ENCODE measurements at places on chromosomes 13 and 19.

GRCh38 chr13:74187564-74187963 is 53.4 kb upstream of the KLF12 start:
- no peak overlapping the region for H3K27ac ChIP-seq
- no peak overlapping the region for H3K4me3 ChIP-seq
- H3K4me1 ChIP-seq = no peaks in the 10 kb centered on the region
- H3K27me3 ChIP-seq = no peaks in the 10 kb centered on the region
- H3K36me3 ChIP-seq = no peaks in the 10 kb centered on the region
- DNase-seq = no peak

DNA sequence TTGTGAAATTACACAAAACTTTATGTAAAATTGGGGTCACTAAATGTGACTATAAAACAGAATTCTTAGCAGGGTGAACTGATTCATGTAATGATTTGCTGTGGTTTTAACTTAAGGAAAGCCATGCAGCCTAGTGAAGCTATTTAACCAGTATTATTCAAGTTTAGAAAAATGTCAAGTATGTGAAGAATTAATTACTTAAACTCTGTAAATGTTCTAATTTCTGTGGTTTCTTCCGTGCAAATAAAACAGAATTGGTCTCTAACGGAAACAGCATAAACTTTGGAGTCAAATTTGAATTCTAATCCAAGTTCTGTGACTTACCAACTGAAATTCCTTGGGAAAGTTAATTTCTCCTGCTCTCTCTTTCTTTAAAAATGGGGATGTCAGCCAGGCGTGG is 13.3 kb downstream of the CDC16 start:
- no peak overlapping the region for H3K27ac ChIP-seq
- peaks cover 44% of the 10 kb centered on the region for H3K36me3 ChIP-seq
- H3K4me3 ChIP-seq = no peak overlapping the region
- no peak for DNase-seq
- H3K4me1 ChIP-seq = no peaks in the 10 kb centered on the region

DNA sequence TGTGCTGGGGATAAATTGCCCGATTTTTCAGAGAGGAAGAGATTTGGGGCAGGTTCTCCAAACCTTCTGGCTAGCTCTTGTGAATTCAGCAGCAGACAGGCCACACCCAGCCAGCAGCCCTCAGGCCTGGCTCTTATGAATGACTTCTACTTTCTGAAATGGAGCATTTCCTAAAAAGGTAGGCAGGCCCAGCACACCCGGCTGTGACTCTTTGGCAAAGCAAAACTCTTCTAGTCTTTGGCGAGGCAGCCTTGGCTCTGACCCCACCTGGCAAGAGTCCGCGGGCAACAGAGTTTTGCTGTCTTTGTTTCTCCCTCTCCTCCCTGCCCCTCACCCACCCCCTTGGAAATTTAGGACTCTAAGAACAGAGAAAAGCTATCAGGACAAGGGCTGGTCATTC is 221.2 kb downstream of the ZNF536 start:
- no peaks in the 10 kb centered on the region for H3K36me3 ChIP-seq
- H3K27ac ChIP-seq = no peak overlapping the region
- H3K4me1 ChIP-seq = peaks cover 24% of the 10 kb centered on the region
- no peak overlapping the region for H3K4me3 ChIP-seq
- no peak for DNase-seq
- no peaks in the 10 kb centered on the region for H3K27me3 ChIP-seq

- DNase-seq = no peak
- peak within 1 kb of the TSS; percentile 54 for H3K4me3 ChIP-seq
- H3K27ac ChIP-seq = peak within 1 kb of the TSS; percentile 86
- H3K27me3 ChIP-seq = no peaks in the 10 kb centered on the region
- H3K36me3 ChIP-seq = peaks cover 8% of the 10 kb centered on the region
- H3K4me1 ChIP-seq = peaks cover 14% of the 10 kb centered on the region
These were observed at the start of gene NUMBL for GRCh38 chr19:40690050-40690692. Gene NUMBL, minus strand, starts transcription at chr19:40690651. Its CDS starts 168 bp downstream, at chr19:40690483.

- peaks cover 7% of the 10 kb centered on the region for H3K36me3 ChIP-seq
- no peak overlapping the region for H3K4me3 ChIP-seq
- H3K27me3 ChIP-seq = no peaks in the 10 kb centered on the region
- DNase-seq = no peak
- no peaks in the 10 kb centered on the region for H3K4me1 ChIP-seq
- no peak overlapping the region for H3K27ac ChIP-seq
These were observed 31.5 kb downstream of the DPY19L3 start for GRCh38 chr19:32437096-32437495.

DNA sequence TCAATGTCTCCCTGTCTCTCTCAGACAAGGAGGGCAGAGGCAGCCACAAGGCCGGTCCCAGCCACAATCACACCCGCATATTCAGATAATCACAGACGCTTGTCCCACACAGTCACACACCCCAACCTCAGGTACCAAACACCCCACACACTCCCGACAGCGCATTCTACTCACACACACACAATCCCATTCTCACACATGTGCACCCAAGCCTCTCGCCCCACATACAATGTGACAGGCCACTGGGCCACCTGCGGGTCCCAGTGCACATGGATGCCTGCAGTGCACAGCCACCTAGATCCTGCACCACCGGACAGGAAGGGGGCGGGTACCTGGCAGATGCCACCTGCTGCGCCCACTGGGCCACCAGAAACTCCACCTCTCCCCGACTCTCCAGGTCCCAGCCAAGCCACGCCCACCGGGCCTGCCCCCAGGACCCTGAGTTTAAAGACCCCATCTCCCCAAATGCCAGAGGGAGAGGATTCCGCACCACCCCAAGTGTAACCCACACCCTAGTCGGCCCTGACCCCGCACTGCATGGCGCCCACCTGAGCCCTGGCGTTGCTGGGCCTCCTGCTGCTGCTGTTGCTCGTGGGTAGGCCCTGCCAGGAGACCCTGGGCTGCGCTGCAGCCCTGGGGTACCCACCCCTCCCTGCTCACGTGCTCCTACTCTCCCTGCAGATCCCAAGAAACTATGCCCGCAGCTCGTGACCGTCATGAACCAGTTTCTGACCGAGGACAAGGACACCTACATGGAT is 10.6 kb downstream of the SCGB2B2 start:
- H3K4me3 ChIP-seq = no peak overlapping the region
- H3K27me3 ChIP-seq = no peaks in the 10 kb centered on the region
- H3K4me1 ChIP-seq = no peaks in the 10 kb centered on the region
- H3K36me3 ChIP-seq = no peaks in the 10 kb centered on the region

- H3K4me3 ChIP-seq = no peak overlapping the region
- H3K27ac ChIP-seq = no peak overlapping the region
- no peaks in the 10 kb centered on the region for H3K4me1 ChIP-seq
- no peaks in the 10 kb centered on the region for H3K27me3 ChIP-seq
- no peak for DNase-seq
- no peaks in the 10 kb centered on the region for H3K36me3 ChIP-seq
These were observed 351.4 kb downstream of the SLITRK5 start for GRCh38 chr13:88022431-88023208.

GRCh38 chr13:29856426-29856825 is 6.0 kb upstream of the UBL3 start:
- no peaks in the 10 kb centered on the region for H3K27me3 ChIP-seq
- no peak for DNase-seq
- no peaks in the 10 kb centered on the region for H3K36me3 ChIP-seq
- no peak overlapping the region for H3K27ac ChIP-seq
- H3K4me1 ChIP-seq = no peaks in the 10 kb centered on the region

DNA sequence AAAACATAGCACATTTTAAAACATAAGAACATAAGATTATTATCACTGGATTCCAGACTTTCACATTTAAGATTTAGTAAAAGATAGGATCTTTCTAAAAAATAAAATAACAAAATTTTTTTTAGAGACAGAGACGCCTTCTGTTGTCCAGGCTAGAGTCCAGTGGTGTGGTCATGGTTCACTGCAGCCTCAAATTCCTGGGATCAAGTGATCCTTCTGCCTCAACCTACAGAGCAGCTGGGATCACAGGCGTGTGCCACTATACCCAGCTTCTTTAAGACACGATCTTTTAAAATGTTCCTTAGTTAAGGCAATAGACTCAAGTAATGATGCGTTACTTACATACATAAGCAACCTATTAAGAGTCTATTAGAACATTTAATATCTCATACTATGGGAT is 32.7 kb downstream of the ALG5 start:
- no peak overlapping the region for H3K27ac ChIP-seq
- H3K27me3 ChIP-seq = no peaks in the 10 kb centered on the region
- no peaks in the 10 kb centered on the region for H3K4me1 ChIP-seq

- H3K4me1 ChIP-seq = peaks cover 7% of the 10 kb centered on the region
- peaks cover 20% of the 10 kb centered on the region for H3K36me3 ChIP-seq
- no peak for DNase-seq
- no peaks in the 10 kb centered on the region for H3K27me3 ChIP-seq
These were observed 1.9 kb downstream of the TPM4 start for GRCh38 chr19:16077984-16078758.

- peaks cover 3% of the 10 kb centered on the region for H3K4me1 ChIP-seq
- peaks cover 3% of the 10 kb centered on the region for H3K36me3 ChIP-seq
- H3K27ac ChIP-seq = peak overlapping the region; percentile 36
- no peak overlapping the region for H3K4me3 ChIP-seq
- H3K27me3 ChIP-seq = no peaks in the 10 kb centered on the region
These were observed 5.1 kb upstream of the FLT3LG start for GRCh38 chr19:49468746-49469447.

DNA sequence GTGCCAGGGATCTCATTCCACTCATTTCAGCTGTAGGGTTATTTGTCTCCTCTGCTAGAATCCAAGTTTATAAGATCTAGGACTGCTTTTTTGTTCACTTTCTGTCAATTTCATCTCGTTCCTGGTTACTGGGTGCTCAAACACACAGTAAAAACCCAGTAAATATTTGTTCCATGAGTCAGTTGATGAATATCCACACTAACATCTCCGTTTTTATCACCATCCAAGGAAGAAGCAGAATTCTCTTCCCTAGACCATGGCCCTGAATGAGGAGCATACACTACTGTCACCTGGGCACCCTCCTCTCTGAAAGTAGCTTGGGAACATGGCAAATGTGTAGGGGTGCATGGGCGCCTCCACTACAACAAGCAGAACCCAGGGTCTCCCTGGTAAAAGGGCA is 390.8 kb downstream of the FOXO1 start:
- no peaks in the 10 kb centered on the region for H3K36me3 ChIP-seq
- H3K27me3 ChIP-seq = no peaks in the 10 kb centered on the region
- no peak for DNase-seq

- no peak overlapping the region for H3K27ac ChIP-seq
- H3K27me3 ChIP-seq = no peaks in the 10 kb centered on the region
- no peaks in the 10 kb centered on the region for H3K36me3 ChIP-seq
- no peak overlapping the region for H3K4me3 ChIP-seq
- DNase-seq = no peak
These were observed 8.1 kb downstream of the SULT2B1 start for GRCh38 chr19:48560095-48560530.

DNA sequence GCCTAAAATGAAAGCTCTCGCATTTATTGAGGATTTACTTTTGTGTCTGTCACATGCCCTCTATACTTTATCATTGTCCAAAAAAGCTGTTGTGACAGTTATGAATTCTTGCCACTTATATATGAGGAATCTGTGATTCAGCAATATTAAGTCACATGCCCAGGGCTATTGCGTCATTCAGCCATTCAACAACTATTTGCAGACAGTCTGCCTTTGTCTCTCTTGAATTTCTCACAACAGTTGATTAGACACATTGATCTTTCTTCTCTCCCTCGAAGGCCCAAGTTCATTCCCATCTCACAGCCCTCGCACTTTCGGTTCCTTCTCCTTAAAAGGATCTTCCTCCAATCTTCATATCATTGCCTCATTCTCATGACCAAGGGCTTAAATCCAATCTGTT is 342.6 kb downstream of the MZT1 start:
- no peak overlapping the region for H3K4me3 ChIP-seq
- no peaks in the 10 kb centered on the region for H3K36me3 ChIP-seq
- no peaks in the 10 kb centered on the region for H3K27me3 ChIP-seq
- H3K4me1 ChIP-seq = no peaks in the 10 kb centered on the region

- H3K27me3 ChIP-seq = no peaks in the 10 kb centered on the region
- H3K4me3 ChIP-seq = no peak overlapping the region
- DNase-seq = peak; percentile 39
- H3K4me1 ChIP-seq = peaks cover 2% of the 10 kb centered on the region
These were observed 47.2 kb downstream of the C13orf42 start for GRCh38 chr13:51063909-51064308.

DNA sequence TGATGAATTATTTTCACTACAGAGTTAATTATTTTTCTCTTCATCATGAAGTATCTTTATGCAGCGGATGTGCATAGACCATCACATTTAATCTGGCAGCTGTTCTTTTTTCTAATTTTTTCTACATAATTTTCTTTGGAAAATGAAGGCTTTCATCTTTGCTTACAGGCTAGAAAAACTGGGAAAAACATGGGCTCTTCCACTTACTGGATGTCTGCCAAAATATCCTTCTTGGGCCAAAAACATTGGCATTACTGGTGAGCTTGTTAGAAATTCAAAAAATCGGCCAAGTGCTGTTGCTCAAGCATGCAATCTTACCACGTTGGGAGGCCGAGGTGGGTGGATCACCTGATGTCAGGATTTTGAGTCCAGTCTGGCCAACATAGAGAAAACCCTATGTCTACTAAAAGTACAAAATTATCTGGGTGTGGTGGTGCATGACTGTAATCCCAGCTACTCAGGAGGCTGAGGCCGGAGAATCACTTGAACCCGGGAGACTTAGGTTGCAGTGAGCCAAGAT is 176.8 kb downstream of the ZNF737 start:
- H3K27ac ChIP-seq = no peak overlapping the region
- H3K4me1 ChIP-seq = no peaks in the 10 kb centered on the region
- no peak overlapping the region for H3K4me3 ChIP-seq
- no peaks in the 10 kb centered on the region for H3K36me3 ChIP-seq
- DNase-seq = no peak
- H3K27me3 ChIP-seq = no peaks in the 10 kb centered on the region

- peaks cover 2% of the 10 kb centered on the region for H3K36me3 ChIP-seq
- H3K27ac ChIP-seq = no peak overlapping the region
These were observed 5.7 kb upstream of the GARIN5A start for GRCh38 chr19:50482271-50482855.

GRCh38 chr13:46544208-46544607 is 8.8 kb upstream of the LRCH1 start:
- no peaks in the 10 kb centered on the region for H3K36me3 ChIP-seq
- H3K4me1 ChIP-seq = no peaks in the 10 kb centered on the region
- no peak for DNase-seq
- no peaks in the 10 kb centered on the region for H3K27me3 ChIP-seq
- H3K4me3 ChIP-seq = no peak overlapping the region
- H3K27ac ChIP-seq = no peak overlapping the region

DNA sequence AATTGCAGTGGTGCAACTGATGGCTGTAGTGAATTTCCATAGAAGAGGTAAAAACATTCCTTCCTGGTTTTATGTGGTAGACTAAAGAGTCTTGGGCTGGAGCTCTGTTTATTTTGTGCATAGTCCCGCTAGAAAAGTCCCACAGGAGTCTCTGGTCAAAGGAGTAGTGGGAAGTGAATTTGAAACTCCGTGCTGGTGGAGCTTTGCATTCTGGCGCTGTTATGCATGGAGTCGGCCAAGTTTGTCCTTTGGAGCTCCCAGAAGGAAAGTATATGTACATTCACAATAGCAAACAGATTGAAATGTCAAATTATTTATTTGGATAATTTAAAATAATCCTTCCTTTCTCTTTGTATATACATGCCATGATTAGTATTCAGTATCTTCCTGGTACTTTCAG is 296.5 kb downstream of the LMO7 start:
- H3K4me3 ChIP-seq = no peak overlapping the region
- H3K27ac ChIP-seq = no peak overlapping the region
- no peaks in the 10 kb centered on the region for H3K27me3 ChIP-seq
- H3K36me3 ChIP-seq = no peaks in the 10 kb centered on the region
- DNase-seq = no peak
- H3K4me1 ChIP-seq = no peaks in the 10 kb centered on the region

GRCh38 chr13:79522583-79522982 is 41.6 kb downstream of the NDFIP2 start:
- no peaks in the 10 kb centered on the region for H3K27me3 ChIP-seq
- no peak overlapping the region for H3K27ac ChIP-seq
- no peak overlapping the region for H3K4me3 ChIP-seq
- DNase-seq = no peak
- H3K36me3 ChIP-seq = peaks cover 2% of the 10 kb centered on the region
- H3K4me1 ChIP-seq = no peaks in the 10 kb centered on the region

All from H1 (cell line).